ENCODE measurements at places on chromosomes 1 and 21.

- no peak for DNase-seq
These were observed 6.5 kb upstream of the ATP1A2 start for GRCh38 chr1:160108888-160109662.

DNA sequence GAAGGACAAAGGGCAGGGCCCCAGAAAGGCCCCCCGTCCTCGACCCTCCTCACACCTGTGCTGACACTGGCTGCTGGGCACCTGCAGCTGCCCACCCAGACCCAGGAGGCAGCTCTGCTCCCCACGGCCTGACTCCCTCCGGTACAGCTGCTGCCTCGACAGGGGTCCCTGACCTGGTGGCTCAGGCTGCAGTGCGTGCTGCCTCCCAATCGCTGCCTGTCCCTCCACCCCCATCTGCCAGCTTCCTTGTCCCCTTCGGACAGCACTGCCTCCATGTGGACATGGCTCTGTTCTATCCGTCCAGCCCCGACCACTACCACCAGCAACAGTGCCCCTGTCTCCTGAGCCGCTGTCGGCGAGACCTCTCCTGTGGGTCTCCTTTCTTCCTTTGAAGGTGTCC lies 4.1 kb downstream of the NOC2L start:
- no peak for DNase-seq

DNA sequence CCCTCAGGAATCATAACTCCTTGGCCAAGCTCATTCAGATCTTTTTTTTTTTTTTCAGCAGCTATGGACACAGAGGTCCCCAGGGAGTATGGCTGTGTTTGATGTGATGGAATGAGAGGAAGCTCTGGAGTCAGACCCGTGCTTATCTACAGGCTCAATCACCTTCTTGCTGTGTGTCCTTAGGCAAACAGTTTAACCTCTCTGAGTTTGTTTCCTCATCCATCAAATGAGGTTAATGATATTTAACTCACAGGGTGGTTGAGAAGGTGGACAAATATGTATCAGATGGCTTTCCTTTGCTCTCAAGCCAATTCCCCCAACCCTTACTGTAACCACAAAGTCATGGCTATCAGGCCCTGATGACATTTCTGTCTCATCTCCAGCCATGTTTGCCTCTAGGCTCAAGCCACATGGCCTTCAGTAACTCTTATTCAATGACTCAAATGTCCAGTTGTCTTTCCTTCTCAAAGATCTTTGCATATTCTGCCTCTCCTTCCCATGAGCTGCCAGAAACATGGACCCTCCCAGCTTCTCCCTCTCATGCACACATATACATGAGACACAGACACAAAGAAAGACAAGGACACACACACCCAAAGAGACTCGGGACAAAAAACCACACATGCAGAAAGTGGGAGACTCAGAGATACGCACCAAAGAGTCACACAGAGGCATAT lies 303.5 kb upstream of the KAZN start:
- DNase-seq = no peak

DNA sequence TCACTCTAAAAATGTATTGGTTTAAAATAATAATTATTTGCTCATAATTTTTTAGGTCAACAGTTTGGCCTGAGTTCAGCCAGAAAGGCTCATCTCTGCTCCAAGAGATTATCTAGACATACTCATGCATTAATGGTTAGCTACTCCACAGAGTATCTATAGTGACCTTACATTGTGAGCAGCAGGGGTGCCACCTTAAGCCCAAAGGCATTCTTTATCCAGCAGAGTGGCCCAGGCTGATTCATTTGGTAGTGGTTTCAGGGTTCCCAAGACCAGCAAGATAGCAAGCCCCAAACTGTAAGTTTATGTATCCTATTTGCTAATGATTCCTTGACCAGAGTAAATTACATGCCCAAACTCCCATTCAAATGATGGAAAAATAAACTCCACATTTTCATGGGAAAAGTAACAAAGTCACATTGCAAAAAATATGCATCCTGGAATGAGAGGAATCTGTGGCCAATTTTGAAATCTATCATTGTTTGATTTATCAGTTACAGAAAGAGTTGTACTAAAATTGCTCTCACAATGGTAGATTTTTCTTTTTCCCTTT lies 182.6 kb upstream of the KCNK2 start:
- no peak for DNase-seq

GRCh38 chr1:5865056-5865455 lies 127.2 kb downstream of the NPHP4 start:
- no peak for DNase-seq

GRCh38 chr1:219549215-219549614 lies 63.7 kb downstream of the ZC3H11B start:
- DNase-seq = no peak

GRCh38 chr1:31507676-31508530 lies 68.4 kb upstream of the TINAGL1 start:
- DNase-seq = no peak

DNA sequence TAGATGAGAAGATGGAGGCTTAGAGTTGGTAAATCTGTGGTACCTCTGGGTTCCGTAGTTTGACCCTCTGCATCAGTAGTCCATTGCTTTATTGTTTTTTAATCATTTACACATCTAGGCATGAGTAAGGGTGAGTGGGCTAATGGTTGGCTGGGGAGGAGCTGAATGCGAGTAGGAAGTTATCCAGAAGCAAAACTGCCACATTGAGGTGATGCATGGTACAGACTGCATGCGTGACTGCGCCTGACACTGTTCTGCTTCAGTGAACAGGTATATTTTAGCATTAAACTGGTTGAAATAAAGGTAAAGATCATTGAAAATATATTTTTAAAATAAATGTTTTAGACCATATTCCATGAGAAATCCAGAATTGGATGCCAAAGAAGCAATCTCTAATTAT lies 4.4 kb downstream of the DNAJC16 start:
- DNase-seq = no peak

DNA sequence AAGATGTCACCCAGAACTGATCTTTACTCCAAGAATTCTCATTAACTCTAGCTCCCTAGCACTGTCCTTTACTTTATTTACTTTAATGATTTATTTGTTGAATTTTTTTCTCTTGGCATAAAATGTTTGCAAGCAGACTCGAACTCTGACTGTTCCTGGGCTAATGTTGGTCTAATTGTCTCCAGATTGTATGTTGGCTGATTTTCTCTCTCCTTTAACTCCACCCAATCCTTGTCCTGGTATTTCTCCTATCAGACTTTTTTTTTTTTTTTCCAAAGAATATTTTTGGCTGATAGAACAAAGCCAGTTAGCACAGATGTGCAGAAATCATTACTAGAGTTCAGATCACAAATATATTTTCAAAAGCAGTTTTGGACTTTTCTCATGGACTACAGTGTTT lies 82.6 kb downstream of the ATF6 start:
- no peak for DNase-seq

- no peak for DNase-seq
These were observed 161.4 kb downstream of the KAZN start for GRCh38 chr1:14759843-14760242.

DNA sequence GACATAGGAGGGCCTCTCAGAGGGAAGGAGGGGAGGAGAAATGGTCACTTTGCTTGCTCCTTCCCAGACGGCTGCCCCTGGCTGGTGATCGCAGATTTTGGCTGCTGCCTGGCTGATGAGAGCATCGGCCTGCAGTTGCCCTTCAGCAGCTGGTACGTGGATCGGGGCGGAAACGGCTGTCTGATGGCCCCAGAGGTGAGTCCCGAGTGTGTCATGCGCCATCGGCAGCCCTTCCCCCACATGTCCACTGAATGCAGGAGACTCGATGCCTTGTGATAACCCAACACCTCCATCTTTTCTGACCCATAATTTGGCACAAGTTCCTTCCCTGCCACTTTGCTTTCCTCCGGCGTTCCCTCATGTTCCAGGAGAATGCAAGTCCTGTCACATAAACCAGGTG lies 12.7 kb downstream of the DDOST start:
- DNase-seq = no peak

DNA sequence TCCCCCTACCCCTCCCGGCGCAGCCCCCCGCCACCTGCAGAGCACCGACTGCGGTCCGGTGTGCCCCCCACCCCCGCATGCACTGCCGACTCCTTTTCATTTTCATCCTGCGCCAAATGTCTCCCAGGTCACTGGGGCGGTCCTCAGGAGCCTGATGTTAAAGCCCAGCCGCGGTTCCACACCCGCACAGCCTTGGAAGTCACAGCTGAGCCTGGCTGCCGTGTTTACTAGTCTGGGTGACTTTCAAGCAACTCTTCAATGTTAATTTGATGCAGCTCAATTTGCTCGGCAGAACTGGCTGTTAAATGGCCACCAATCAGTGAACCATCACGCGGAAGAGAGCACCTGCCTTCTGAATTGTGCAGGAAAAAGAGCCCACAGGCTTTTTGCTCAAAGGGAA lies 27.2 kb downstream of the THAP3 start:
- no peak for DNase-seq

DNA sequence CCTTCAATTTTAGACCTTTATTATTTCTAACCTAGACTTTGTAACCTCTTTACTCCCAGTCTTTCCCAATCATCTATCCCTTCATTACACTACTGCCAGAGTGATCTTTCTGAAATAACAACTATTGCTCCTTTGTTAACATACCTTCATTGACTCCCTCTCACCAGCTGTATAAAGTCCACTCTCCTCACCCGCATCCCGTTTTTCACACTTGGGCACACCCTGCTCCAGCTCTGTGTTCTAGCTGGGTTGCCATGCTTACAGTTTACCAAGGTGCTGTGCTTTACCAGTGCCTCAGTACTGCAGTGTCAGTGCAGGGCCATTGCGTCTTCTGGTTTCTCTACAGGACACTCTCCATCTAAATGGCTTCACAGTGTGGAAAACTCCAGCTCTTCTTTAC lies 148.2 kb downstream of the NFIA start:
- no peak for DNase-seq

DNA sequence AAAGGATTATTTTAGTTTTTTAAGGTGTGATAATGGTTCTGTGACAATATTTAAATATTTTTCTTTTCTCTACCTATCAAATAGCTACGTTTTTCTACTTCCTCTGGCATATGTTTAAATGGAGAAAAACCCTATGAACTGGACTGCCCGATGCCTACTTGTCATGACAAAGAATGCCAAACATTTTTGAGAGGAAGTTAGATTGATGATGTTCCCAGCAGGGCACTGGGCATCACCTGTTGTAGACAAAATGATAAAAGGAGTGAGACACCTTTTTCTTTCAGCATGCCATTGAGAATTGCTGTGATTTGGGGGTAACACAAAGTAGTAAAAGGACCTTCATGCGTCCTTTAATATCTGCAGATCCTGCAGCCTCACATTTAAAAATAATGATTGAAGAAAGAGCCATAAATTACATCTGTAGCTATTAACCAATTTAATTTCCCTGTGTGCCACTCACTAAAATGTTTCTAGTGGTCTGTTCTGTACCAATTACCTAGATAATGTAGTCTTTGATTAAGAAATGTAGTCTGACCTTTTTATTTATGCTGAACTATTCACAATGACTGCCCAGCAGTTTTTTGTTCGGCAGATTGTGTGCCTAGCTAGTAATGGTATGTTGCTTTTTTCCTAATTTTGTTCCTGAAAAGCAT lies 47.6 kb downstream of the RPL5 start:
- DNase-seq = no peak

DNA sequence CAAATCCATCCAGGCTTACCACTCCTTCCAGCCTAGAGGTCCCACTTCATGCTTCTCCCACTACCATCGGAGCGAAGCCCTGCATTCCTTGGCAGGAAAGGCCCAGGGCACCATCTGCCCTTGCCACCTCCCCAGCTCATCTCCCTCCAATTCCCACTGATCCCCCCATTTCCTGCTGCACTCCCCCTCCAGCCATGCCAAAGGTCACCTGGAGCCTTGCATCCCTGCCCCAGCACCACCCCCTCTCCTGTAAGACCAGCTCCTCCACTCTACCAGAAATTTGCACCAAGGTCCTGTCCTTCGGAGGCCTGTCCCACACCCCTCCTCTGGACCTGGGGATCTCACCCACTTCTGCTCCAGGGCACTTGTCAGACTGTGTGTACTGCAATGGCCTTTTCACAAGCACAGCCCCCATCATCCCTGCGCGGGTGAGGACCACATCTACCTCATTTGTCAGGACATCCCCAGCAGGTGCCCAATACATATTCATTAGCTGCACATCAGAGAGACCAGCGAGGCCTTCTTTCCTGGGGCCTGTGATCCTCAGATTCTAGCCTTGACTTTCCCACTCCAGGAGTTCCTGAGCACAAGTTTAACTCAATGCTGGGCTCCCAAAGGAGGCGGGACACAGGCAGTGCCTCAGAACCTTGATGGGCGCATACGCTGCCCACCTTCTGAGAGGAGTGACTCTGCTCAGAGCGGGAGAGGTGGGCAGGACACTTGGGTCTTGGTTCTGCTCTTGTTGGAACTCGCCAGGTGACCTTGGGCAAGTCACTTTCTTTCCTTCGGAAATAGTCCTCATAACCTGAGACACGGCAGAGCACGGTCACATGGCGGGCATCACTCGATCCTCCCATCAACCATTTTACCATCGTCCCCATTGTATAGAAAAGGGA lies 49.9 kb upstream of the EDN2 start:
- DNase-seq = no peak

- no peak for DNase-seq
These were observed 68.1 kb downstream of the URB2 start for GRCh38 chr1:229694053-229694693.

DNA sequence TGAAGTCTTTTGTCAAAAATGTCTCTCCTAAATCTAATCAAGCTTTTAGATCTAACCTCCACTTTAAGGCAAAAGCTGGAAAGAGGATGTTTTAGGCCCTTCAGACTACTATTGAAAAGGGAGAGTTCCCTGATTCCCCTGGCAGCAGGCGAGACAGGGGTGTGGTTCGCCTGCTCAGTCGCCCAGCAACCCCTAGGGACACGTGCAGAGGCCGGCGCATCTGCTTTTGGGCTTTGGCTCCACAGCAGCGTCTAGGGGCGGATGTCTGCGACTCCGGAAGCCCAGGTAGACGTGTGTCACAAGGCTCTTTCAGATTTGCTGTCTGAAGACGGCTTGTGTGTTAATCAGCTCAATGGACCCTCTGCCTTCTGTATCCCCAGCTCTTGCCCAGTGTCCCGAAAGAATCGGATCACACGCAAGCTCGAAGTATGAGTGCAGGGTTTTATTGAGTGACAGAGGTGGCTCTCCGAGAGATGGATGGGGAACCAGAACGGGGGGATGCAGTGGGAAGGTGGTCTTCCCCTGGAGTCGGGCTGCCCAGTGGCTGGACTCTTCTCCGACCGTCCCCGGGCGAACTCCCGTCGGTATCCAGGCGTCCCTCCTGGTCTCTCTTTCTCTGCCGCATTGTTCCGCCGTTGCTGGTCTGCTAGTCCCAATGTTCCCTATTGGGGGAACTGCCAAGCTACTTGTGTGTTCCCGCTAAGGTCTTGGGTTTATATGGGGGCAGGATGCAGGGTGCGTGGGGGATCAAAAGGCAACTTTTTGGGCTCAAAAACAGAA lies 45.5 kb downstream of the OLFML2B start:
- DNase-seq = no peak

- no peak for DNase-seq
These were observed 65.8 kb downstream of the LYPLAL1 start for GRCh38 chr1:219239518-219239917.

- no peak for DNase-seq
These were observed 95.0 kb downstream of the CACHD1 start for GRCh38 chr1:64564891-64565290.

GRCh38 chr1:25338986-25339385 lies 852 bp downstream of the TMEM50A start:
- no peak for DNase-seq

All from stimulated activated CD8-positive, alpha-beta memory T cell treated with anti-CD3 and anti-CD28 coated beads, Interleukin-7, amount 100 ng/mL, for 1 hour (primary cell).